Dermis lymphatic vessel endothelial cell (primary cell): ENCODE measurements at places on chromosomes 5 and 9. TPM values are rescaled to one million over a fixed set of nuclear protein-coding genes. Genes with fewer than 3 reads are reported as not detected.

BARX1 gene
- not detected in 2 replicates for total RNA-seq

BTNL3 gene
- under 0.01 TPM in 2 replicates for total RNA-seq

GAS1 gene
- total RNA-seq: 1.8 and 2.4 TPM in 2 replicates

HMCN2 gene
- not detected in 2 replicates for total RNA-seq

C6 gene
- not detected in 2 replicates for total RNA-seq

AP3B1 gene
- total RNA-seq: 46.4 and 50.1 TPM in 2 replicates

DMGDH gene
- 0.26 and 0.43 TPM in 2 replicates for total RNA-seq

KIF20A gene
- 8.3 and 11.8 TPM in 2 replicates for total RNA-seq

MZB1 gene
- total RNA-seq: 0.22 and 0.26 TPM in 2 replicates

WHRN gene
- total RNA-seq: 0.22 and 0.34 TPM in 2 replicates

BTNL9 gene
- total RNA-seq: 0.11 and 0.60 TPM in 2 replicates

ANKRD31 gene
- total RNA-seq: under 0.01 TPM in 2 replicates

WDR5 gene
- total RNA-seq: 14.1 and 17.8 TPM in 2 replicates

PALM2AKAP2 gene
- total RNA-seq: 0.09 and 0.65 TPM in 2 replicates

IL9 gene
- total RNA-seq: not detected in 2 replicates

SLC23A1 gene
- total RNA-seq: not detected in 2 replicates

PRR16 gene
- total RNA-seq: under 0.01 and 0.11 TPM in 2 replicates

DBN1 gene
- total RNA-seq: 91.8 and 130 TPM in 2 replicates

CARTPT gene
- total RNA-seq: not detected in 2 replicates

SHISAL2B gene
- total RNA-seq: not detected in 2 replicates

SPINK4 gene
- not detected in 2 replicates for total RNA-seq

RNF180 gene
- total RNA-seq: 1.3 and 4.9 TPM in 2 replicates

RNF145 gene
- total RNA-seq: 34.7 and 46.6 TPM in 2 replicates

TUSC1 gene
- 10.3 and 10.5 TPM in 2 replicates for total RNA-seq
